ENCODE measurements at places on chromosomes 6 and 20.

GRCh38 chr20:20371681-20372080 is 3.8 kb downstream of the INSM1 start:
- DNase-seq: no peak

DNA sequence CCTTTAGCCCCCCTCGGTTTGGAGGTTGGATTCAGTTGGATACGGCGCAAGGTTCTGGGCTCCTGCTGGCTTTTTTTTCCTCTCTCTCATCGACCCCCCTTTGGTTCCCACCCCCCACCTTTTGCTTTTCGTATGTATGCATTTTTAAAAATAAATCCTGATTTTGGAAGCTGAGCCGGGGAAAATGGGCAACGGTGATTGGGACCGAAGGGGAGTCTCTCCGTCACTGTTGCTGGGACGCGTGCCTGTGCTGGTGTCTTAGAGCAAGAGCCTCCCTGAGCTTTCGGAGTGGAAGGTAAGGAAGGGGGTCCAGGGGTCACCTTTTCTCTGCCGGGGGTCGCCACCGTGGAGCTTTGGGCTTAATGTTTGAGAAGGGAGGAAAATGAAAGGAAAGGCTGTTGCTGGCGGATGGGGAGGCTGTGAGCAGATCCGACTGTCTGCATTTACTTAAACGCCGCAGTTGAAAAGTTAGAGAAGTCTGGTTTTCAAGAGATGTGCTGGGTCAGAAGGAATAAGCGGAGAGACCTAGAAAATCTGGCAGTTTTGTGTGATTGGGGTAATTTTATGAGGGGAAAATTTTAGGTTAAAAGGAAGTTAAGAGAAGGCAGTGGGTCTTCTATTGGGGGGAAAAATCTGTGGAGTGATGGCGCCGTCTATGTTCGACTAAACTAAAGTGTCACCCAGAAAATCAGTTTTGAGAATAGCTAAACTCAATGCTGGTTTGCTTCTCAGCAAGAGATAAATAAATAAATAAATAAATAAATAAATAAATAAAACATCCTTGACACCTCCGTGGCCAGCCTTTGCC is 828 bp downstream of the ADGRB3 start:
- no peak for DNase-seq

GRCh38 chr6:152087701-152088100 is 280.2 kb downstream of the ESR1 start:
- DNase-seq: no peak

DNA sequence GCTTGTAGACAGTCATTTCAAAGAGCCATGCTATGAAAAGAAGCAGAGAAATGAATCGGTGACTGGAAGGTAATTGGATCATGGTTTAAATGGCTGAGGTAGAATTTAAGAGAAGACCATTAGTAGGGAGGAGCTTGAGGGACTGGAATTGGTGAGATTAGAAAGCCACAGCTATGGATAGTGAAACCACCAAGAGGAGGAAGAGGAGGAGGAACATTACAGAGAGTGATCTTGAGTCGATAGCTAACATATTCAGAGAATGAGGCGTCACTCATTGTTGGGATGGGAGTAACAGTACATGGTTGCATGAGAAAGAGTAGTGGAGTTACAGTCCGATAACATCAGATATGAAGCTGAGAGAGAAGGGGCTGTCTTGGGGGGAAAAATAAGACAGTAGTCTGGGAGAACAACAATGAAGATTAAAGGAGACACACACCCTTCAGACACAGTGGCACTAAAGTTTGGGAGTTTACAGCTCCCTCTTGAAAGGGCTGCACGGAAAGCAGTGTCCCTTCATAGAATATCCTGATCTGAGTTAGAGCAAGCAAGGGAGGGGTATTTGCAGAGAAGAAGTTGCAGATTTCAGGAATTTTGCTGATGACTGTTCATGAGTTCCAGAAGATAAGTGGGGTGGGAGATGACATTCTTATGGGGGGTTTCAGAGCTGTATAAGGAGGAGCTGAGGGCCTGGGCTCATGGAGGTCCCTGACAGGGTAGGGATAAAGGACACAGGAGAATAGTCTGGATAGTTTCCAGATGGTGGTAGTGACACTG is 15.1 kb upstream of the LAMP5 start:
- DNase-seq: no peak

DNA sequence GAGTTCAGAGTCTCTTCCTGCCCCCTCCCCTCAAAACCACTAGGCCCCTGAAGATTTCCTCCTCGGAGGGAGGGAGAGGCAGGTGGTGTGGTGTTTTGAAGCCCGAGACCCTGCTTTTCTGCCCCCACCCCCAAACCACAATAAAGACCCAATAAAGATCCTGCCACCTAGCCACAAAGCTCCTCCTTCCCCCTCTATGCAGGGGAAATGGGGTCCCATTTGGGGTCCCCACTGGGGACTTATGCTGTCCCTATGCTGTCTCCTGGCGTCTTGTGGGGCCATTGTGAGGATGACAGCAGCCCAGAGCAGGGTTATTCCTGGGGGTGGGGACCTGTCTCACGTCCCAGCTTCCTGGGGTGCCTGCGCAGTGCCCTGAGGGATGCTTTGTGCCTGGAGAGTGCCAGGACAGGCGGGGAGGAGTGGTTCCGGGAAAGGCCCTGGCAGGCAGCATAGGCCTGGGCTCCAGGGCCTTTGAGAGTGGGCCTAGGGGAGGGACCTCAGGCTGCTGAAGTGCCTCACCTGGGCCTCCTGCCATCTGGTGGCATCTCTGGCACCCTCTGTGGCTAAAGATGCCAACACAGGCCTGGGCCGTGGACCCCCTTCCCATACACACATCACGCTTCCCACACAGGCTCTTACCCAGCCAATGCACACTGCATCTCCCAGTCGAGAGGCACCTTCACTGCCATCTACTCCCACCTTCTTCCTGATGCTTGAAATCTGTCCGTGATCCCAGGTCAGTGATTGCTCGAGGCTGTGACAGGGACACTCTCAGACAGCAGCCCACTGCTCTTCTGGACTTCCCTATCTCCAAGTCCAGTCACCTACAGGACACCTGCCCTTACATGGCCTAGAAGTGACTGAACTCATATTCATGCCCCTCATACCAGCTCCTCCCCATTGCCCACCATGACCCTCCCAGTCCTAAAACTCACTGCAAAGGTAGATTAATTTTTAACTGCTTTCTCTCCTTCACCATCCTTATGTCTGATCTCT is 7.9 kb upstream of the ARMC12 start:
- no peak for DNase-seq

DNA sequence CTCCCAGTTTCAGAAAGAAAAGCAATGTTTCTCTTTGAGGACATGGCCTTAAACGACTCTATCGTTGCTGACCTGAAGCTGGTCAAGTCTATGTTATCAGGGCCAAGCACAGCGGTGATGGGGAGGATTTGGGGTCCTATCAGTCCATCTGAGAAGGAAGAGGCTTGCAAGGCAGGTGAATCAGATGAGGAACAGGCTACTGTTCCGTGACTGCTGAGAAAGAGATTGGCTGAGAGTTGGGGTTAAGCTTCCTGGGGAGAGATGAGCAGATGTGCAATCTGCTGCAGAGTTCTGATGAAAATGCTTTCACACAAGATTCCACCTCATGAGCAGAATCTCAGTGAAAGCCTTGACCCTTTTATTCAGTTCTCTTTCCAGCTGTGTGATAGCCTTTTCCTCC is 168.3 kb upstream of the STMND1 start:
- no peak for DNase-seq

DNA sequence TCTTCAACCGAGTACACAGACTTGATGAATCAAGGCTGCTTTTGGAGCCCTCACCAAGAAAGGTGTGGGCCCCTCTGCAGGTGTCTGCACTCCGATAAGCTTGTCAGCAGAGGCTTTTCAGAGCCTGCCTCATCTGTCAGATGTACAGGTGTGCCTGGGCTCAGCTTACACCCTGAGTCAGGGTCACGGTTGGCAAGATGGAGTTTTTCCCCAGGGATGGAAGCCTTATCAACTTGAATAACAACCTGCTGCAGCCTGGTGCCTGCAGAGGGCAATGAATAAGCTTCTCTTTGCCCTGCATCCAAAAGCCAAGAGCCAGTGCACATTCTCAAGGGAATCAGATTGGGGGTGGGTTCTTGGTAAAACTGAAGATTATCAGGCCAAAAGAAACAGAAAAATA is 427.1 kb downstream of the CD83 start:
- DNase-seq: no peak

DNA sequence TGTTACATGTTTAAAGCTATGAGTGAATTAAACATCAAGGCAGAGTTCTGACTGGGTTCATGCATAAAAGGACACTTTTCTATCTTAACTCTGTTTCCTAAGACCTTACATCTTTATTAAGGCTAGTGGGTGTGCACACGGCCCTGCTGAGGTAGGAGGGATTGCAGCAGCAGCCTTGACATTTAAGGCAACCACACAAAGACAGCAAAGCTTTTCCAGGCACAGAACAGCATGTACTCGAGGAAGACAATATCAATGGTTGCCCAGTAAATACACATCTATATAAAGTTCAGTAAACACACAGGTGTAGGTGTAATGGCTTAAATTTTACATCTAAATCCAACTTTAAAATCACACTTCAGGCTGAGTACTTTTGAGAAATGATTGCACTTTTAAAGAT is 79.8 kb upstream of the LOC128125822 start:
- no peak for DNase-seq

- DNase-seq: peak; percentile 34
These were observed 68.5 kb downstream of the MAP3K5 start for GRCh38 chr6:136723780-136724179.

DNA sequence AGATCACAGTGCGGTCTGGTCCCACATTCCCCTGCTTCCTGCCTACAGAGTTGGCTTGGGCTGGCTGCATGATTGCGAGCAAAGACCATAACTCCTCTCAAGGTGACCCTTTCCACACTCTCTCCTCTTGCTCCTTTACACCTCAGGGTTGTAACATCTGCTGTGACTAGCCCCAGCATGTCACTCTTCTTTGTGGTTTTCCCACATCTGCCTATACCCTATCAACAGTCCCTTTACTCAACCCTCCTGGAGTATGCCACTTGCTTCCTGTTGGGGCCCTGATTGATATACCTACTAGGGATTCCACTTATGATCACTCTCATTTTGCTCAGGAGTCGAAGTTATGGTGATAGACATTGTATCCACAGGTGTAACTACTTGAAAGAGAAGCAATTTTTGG is 58.9 kb upstream of the SGK1 start:
- DNase-seq: no peak

All from activated CD8-positive, alpha-beta memory T cell treated with anti-CD3 and anti-CD28 coated beads for 4 hours (primary cell).